ENCODE measurements at places on chromosomes 7 and 10.

- no peak for DNase-seq
Measured at GRCh38 chr10:132293813-132294520, 13.8 kb downstream of the STK32C start.

- no peak for DNase-seq
Measured at GRCh38 chr7:151185762-151186639, 1.0 kb downstream of the ASB10 start.

DNA sequence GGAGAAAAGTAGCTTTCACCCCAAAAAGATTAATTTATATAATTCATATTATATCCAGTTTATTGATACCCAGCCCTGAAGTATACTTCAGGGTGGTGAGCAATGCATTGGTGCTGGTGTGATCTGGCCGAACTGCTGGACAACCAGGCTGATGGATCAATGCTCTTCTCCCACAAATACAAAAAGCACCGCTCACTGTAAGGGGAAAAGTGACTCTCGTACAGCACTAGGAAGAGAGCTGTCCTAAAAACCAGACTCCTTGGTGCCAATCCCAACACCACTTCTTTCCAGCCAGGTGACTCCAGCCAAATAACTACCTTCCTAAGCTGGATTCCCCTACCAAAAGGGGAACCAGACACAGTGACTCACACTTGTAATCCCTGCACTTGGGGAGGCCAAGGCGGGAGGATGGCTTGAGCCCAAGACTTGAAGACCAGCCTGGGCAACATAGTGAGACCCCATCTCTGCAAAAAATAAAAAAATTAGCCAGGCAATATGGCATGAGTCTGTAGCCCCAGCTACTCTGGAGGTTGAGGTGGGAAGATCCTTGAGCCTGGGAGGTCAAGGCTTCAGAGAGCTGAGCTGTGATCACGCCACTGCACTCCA is 13.1 kb upstream of the TNPO3 start:
- DNase-seq, result no peak

DNA sequence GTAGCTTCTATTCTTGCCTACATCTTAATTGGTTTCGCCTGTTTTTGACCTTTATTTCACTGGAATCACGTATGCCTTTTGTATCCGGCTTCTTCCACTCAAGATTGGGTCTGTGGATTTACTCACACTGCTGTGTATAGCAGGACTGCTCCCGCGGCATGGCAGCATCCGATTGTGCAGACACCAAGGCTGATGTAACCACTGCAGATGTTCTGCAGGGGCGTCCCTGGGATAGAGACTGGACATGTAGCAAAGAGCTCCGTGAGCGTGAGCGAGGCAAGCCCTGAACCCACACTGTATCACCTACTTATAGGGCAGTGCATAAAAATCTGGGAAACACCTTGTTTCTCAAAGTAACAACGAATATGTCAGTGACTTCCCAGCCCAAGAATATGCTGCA is 11.4 kb upstream of the IDI2 start:
- DNase-seq, result no peak

DNA sequence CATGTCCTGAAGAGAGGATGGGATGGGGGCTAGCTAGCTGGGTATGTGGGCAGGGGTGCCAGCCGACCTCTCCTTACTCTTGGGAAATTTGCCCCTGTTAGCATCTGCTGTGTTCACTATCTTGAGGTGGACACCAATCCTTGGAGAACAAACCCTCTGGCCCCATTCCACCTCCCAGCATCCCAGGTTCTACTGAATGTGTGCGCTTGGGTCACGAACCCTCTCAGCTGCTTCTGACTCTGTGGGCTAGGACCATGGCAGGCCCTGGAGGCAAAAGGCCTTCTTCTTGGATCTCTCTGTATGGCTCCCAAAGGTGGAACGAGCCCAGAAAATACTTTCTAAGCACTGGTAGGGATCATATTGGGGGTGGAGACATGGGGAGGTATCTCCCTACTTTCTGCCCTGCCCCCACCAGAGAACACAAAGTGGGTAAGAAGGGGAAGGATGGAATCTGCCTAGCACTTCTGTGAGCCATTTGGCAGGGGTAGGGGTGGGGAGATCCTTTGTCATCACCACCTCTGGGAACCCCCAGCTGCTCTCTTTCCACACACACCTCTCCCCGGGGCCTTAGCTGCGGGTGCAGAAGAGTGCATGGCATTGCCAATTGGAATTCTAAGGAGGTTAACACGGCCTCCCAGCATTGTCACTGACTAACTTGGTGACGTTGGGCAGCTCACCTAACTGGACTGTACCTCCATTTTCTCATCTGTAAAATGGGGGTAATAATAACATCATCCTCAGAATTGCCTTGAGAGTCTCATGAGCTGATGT is 7.7 kb downstream of the UNC5B start:
- DNase-seq, result no peak

GRCh38 chr10:70772627-70773026 is 12.6 kb downstream of the TBATA start:
- DNase-seq, result no peak

GRCh38 chr10:112122827-112123226 is 60.7 kb downstream of the GPAM start:
- no peak for DNase-seq

- no peak for DNase-seq
Measured at GRCh38 chr10:61342858-61343572, 110.2 kb downstream of the TMEM26 start.

DNA sequence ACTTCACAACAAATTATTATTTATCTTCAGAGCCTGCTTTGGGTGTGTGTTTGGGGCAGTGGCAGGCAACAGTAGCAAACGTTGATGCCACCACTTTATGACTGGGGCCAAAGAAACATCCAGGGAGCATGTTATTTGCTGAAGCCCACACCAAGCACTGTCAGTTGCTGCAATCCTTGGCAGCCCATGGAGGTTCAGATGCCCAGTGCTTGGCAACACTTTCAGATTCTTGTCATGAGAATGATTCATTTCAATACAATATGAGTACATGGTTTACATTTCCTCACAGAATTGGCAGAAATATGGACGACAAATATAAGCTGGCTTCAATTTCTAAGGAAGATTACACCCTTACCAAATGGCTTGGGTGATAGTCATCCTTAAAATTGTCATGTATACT is 46.5 kb upstream of the GLI3 start:
- no peak for DNase-seq

GRCh38 chr7:106679153-106679931 is 18.4 kb upstream of the CCDC71L start:
- no peak for DNase-seq

DNA sequence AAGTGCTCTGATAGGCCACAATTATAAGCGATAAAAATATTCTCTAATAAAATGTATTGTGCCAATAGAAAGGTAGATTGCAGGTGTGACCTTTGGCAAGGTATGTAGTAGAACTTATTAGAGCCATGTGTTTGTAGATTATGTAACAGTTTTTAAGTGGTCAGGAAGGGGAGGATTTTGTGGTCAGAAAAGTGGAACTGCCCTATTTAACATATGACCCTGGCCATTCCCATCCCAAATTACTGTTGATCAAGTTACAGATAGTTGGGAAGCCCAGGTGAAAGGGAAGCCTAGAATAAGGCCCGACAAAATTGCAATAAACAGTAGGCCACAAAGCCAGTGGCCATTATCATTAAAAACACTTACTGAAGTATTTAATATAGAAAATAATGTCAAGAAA is 89.2 kb downstream of the SPAG6 start:
- DNase-seq, result no peak

DNA sequence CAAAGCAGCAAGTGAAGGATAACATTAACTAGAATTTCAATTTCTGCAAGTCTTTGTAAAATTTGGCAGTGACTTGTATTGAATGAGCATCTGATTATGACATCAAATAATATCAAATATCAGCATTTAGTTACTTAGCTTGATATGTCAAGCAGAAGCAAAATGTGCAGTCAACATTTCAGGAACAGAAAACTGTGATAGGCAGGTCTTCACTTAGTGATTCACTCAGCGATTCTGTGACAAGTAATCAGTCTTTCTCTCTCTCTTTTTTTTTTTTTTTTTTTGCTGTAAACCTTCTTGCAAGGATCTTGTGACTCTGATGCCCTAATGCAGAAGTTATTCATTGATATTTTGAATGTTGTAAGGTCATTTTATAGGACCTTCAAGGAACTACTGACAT is 307.1 kb downstream of the MTERF1 start:
- DNase-seq, result no peak

DNA sequence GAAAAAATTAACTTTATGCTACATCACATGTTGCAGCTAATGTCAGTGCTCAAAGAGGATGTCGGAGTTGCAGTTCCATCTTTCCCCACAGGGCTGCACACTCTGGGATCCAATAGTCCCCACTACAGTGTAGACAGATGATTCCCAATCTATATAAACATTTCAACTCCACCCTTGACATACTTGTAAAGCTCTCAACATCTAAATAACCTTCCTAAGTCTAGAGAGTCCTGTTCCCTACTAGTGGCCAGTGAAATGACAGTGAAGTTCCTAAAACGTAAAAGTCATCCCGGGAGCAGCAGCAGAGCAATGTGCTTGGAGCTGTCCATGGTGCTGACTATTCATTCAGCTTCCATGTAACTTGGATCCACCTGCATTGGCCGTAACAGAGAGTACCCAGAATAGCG is 145.1 kb downstream of the GRM8 start:
- DNase-seq, result peak; percentile 11

- DNase-seq, result peak; percentile 30
Measured at GRCh38 chr10:91596825-91597196, 36.1 kb downstream of the PPP1R3C start.

All from CD4-positive, CD25-positive, alpha-beta regulatory T cell (primary cell).